ENCODE measurements at places on chromosomes 1 and 21.

DNA sequence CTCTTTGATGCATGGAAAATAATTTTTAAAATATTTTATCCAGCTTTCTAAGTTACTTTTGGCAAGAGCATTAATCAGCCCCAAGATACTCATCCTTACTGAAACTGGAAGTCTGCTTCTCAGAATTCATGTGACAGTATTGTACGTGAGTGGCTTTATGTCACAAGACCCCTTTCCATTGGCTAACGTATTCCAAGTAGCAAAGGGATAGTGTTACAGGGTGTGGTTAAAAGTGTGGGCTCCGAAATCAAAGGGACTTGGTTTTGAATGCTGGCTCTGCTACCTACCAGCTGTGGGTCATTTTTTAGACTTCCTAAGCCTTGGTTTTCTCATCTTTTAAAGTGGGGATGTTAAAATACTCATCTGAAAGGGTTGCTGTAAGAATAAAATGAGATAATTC lies 91.7 kb downstream of the RHOU start:
- no peak for DNase-seq

- no peak for DNase-seq
Observed at GRCh38 chr1:6783221-6783620, 2.0 kb upstream of the CAMTA1 start.

DNA sequence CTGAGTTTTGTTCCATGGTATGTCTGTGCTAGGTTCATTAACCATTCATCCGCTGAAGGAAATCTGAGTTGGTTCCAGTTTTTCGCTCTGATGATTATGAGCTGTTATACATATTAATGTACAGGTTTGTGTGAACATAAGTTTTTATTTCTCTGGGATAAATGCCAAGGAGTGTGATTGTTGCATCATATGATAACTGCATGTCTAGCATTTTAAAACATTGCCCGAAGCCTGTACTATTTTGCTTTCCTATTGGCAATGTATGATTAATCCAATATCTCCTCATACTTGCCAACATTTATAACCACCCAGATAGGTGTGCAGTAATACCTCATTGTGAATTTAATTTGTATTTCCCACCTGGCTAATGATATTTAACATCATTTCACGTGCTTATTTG lies 322.7 kb downstream of the ZNF326 start:
- DNase-seq, result no peak

GRCh38 chr1:32352831-32353383 lies 9.4 kb downstream of the FAM229A start:
- no peak for DNase-seq

GRCh38 chr1:50644447-50645105 lies 221.3 kb upstream of the DMRTA2 start:
- DNase-seq, result no peak

DNA sequence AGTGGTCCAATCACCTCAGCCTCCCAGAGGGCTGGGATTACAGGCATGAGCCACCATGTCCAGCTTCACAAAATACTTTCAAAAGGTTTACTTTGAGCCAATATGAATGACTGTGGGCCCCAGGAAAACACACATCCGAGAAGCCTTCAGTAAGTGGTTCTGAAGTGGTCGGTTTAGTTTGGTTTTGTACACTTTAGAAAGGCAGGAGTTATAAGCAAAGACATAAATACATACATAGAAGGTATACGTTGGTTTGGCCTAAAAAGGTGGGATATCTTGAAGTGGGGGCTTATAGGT lies 3.2 kb upstream of the MIB2 start:
- DNase-seq, result no peak

GRCh38 chr1:148362626-148363438 lies 120.3 kb downstream of the PPIAL4G start:
- no peak for DNase-seq

GRCh38 chr1:200380589-200381021 lies 29.2 kb downstream of the ZNF281 start:
- DNase-seq, result no peak

DNA sequence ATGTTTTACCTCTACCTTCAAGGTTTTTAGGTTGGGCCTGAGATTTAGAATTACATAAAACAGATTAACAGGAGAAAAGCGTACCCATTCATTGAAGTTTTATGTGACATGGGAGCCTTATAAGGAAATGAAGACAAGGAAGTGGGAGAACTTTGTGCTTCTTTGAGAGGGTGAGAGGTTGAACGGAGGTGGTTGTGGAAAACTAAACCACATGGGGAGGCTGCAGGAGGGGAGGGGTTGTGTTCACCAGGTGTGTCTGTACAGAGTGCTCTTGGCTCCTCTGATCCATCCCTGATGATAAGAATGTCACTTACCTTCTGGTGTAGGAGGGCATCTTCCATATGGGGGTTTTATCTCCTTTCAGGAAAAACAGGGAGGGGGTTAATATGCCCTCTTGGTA lies 2.7 kb downstream of the SLX9 start:
- DNase-seq, result no peak

DNA sequence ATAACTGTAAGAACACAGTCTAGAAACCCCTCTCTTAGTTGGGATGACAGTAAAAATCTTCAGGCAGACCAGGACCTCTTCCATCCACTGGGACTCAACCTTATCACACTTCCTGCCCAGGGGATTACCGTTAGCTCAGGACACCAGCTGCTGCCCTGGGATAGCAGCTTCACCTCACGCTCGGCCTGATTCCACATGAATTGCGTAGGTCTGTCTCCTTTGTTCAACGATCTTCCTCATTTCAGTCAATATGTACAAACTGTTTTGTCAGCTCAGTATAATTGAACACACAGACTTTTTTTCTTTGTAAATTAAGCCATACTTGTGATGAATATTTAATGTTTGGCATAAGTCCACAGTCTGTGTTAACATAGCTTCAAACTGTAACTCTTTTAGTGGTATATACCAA lies 290.4 kb downstream of the GRIK1 start:
- DNase-seq, result no peak

DNA sequence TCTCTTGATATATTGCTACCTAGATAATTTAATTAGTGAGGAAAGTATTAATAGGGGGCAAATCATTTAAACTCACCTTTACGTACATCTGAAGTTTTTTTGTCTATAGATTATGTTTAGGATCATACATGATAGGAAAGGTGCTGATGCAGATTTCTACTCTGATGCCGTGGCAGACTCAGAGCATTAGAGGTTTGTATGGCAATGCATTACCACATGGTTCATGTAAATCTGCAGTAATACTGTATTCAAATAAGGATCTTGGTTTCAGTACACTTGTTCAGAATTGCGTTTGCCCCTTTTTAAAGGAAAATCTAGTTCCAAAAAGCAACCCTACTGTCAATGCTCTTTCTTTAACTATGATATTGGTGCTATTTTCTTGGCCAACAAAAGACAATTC lies 288.3 kb downstream of the PTPRC start:
- no peak for DNase-seq

GRCh38 chr1:90074137-90074536 lies 79.2 kb downstream of the ZNF326 start:
- no peak for DNase-seq

DNA sequence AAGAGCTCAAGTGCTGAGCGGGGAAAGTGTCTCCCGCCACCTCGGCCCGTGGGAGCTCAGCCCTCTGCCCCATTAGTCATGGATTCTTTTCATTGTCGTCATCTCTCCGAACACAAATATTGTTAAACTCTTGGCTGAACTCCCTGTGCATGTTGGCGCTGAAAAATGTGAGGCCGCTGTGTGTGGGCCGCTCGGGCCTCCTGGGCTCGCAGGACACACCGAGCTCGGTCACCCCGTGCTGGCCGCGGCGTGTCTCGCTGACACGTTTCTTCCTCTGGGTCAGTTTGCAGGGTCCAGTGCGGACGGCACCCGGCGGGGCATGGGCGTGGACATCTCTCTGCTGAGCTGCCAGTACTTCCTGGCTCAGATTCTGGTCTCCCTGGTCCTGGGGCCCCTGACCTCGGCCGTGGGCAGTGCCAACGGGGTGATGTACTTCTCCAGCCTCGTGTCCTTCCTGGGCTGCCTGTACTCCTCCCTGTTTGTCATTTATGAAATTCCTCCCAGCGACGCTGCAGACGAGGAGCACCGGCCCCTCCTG lies 25.6 kb downstream of the SLC45A1 start:
- DNase-seq, result no peak

DNA sequence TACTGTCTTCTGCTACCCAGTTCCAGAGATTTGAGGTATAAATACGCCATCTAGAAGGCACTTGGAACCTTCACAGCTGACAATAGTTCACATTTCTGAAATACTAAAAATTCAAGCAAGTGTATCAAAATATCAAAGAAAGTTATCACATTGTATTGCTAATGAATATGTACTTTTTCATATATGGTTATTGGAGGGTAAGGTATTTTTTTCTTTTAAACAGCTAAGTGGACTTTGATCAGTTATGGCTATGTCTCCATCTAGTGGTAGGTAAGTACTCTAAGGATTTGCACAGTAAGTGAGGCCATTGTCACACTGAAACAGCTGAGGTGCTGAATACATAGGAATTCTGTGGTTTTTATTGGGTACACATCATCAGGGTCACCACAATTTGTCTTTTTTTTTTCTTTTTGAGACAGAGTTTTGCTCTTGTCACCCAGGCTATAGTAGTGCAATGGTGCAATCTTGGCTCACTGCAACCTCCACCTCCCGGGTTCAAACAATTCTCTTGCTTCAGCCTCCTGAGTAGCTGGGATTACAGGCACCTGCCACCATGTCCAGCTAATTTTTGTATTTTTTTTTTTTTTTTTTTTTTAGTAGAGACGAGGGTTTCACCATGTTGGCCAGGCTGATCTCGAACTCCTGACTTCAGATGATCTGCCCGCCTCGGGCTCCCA lies 49.1 kb upstream of the CR2 start:
- DNase-seq, result peak; percentile 41

DNA sequence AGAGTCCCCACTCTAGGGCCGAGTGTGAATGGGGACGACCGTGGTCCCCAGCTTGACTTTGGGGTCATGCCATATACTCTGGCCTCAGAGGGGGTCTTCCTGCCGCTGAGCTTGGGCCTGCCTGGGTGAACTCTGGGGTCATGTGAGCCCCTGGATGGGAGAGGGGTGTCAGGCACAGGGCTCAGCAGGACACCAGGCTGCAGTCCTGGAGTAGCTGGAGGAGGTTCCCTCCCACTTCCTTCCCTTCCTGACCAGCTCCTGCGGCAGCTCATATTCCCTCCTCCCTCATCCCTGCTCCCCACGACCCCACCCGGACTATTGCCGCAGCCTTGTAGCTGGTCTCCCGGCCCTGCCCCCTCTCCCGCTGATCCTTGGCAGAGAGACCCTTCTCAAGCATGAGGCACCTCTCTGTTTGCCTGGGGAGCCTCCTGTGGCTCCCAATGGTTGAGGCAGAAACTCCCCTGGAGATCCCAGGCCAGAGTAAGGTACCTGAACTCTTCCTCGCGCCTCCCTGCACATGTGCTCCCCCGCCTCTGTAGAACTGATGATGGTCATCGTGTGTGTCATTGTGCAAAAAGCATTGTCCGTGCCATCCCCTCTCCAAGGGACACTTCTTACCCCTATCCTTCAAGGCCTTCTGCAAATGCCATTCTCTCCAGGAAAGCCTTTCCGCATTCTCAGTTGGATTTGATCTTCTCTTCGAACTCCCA lies 1.8 kb downstream of the TNFRSF1B start:
- no peak for DNase-seq

DNA sequence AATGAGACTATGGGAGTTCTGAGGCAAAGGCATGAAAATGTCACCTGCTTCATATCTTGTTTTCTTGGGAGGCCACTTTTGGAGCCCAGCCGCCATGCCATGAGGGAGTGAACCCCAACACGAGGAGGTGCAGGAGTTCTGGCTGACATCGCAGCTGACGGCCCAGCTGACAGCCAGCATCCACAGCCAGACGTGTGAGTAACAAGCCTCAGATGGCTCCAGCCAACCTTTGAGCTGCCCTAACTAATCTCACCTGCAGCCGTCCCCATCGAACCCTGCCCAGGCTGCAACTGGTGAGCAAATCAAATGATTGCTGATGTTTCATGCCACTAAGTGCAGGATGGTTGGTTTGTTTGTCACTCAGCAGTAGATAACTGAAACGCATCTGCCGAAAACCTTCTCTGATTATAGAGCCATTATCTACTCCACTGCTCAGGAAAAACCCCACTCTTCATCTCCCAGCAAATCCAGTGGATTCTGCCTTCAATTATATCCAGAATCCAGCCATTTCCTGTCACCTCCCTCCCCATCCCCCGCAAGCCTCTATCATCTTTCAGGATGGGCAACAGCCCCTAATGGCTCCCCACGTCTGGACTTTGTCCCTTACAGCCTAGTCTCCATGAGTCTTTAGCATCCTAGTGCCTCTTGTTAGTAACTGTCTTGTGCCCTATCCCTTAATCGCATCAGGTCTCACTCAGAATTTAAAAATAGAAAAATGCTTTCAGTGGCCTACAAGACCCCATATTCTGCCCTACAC lies 18.5 kb upstream of the RAB4A start:
- DNase-seq, result no peak

DNA sequence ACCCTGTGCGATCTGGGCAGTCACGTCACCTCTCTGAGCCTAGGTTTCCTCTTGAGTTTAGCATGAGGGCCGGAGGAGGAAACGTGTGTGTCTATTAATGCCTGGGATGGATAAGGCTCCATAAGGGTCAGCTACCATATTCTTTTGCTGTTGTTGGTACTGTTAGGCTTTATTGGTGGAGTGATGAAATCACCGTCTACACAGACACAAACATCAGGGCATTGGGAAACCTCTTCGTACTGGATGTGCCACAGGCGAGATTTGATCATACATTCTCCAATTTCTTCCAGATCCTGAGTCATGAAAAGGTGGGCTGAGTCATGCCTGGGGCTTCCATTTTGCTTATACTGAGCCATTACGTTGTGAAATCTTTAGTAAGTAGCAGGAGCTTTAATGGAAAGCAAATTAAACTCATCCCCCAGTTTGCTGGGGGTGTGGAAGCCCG lies 24.9 kb upstream of the GRHL3 start:
- no peak for DNase-seq

DNA sequence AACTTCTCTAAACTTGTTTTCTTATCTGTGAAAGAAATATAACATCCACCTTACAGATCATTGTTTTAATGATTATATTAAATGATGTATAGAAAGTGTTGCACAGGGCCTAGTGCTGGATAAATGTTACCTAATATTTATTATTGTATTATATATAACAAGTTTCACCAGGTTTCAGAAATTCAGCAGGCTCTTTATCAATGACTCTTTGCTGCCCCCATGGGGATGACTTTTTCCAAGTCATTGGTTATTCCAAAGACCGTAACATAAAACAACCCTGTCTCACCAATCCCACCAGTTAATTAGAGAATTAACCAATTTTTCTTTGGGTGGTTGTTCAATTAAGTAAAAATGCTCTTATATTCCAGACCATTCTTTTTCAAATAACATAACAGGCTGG lies 7.3 kb upstream of the DEDD start:
- DNase-seq, result no peak

- DNase-seq, result no peak
Observed at GRCh38 chr21:14857529-14857928, 207.3 kb downstream of the NRIP1 start.

DNA sequence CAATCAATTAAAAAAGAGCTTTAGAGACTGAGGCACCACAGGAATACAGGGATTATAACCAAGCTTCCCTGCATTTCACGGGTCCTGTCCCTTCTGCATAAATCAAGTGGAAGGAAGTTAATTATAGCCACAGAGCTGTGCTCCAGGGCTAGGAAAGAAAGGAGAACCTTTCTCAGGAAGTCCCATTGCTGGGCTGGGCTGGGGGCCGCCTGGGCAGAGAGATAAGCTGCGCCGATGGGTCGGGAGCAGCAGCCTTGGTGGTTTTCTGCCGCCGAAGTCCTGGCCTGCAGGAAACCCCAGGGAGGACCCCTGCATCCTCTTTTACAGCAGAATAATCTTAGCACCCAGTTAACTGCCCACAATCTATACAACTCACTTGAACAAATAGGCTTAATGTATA lies 12.6 kb upstream of the CD34 start:
- no peak for DNase-seq

Measured in NCI-H1436 treated with DMSO at 0.1 percent for 48 hours (cell line).